ENCODE measurements at places on chromosomes 7 and 10.
A peak's percentile ranks its signal among the peaks of the same experiment; 100 is the strongest.

- peak overlapping the region; percentile 19 for H3K27ac ChIP-seq
- no peak overlapping the region for H3K4me3 ChIP-seq
- no peaks in the 10 kb centered on the region for H3K27me3 ChIP-seq
Measured at GRCh38 chr10:114142018-114142417, 32.0 kb downstream of the CCDC186 start.

- no peaks in the 10 kb centered on the region for H3K4me1 ChIP-seq
- H3K27me3 ChIP-seq = no peaks in the 10 kb centered on the region
- no peak overlapping the region for H3K4me3 ChIP-seq
- no peaks in the 10 kb centered on the region for H3K36me3 ChIP-seq
- no peak for DNase-seq
Measured at GRCh38 chr7:141842904-141843303, 1.6 kb upstream of the PRSS37 start.

DNA sequence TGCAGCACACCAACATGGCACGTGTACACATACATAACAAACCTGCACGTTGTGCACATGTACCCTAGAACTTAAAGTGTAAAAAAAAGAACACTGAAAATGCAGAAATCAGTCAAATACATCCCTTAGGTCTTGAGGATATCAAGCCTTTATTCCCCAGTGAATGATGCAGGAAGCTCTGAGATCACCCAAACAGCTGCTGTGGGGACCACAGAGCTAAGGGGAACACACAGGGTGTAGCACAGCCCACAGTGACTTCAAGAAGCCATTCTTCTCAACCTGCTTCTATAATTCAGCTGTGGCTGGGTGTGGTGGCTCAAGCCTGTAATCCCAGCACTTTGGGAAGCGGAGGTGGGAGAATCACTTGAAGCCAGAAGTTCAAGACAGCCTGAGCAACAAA is 314.9 kb downstream of the CALN1 start:
- H3K27me3 ChIP-seq = no peaks in the 10 kb centered on the region
- H3K4me3 ChIP-seq = no peak overlapping the region
- peak; percentile 4 for DNase-seq
- no peak overlapping the region for H3K27ac ChIP-seq

DNA sequence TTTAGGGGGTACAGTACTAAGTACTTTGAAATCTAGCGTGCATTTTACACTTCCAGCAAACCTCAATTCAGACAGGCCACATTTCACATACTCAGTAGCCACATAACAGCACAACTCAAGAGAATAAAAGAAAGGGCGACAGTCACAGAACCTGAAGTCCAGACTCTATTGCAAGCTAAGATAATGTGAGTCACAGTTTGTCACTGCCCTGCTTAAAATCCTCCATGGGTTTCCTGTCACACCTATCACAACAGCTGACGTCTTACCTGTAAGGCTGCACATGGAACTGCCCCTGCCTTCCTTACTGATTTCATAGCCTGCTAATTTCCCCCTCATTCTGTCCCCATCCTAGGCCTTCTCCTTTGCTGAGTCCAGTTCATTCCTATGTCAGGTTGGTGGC is 16.1 kb upstream of the CDK14 start:
- no peak for DNase-seq
- H3K4me1 ChIP-seq = peaks cover 4% of the 10 kb centered on the region
- H3K36me3 ChIP-seq = no peaks in the 10 kb centered on the region
- H3K27ac ChIP-seq = peak overlapping the region; percentile 90

Measured in type B pancreatic cell (in vitro differentiated cells).